RWPE1 (cell line): ENCODE measurements at places on chromosomes 2 and 18.

GRCh38 chr2:185208261-185208660 is 530.3 kb upstream of the FSIP2 start:
- DNase-seq = peak; percentile 8

DNA sequence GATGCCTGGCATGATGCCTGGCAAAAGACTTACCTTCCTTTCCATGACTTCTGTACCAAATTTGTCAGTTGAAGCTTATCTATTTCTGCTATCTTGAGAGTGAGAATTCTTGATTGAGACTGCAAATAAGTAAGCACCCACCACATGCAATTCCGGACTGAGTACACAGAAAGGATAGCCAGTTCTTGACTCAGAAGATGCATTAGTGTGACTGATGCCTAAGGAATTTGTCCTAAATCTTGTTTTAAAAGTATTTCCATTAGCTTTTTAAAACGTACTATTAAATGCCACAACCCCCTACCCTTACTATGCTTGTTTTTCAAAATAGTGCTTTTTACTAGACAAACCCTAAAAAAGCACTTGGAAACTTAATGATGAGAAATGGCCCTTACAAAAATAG is 545 bp downstream of the MPP4 start:
- peak; percentile 50 for DNase-seq

DNA sequence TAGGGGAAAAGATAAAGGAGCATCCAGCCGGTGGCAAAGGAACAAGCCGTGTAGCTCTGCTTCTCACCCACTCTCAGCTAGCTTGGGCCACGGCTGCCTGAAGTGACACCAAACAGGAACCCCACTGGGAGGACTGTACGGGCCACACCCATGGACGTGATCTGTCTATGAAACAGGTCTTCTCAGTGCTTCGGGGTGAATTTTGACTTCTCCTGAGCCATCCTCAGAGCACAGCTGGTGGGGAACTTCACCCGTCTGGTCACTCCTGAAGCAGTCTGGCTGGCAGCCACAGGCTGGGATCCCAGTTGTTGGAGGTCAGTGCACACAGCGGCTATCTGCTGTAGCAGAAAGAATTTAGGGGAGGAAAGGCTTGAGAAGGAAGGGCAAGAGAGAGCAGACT is 223.8 kb downstream of the FAM210A start:
- no peak for DNase-seq

GRCh38 chr2:143420313-143420712 is 291.1 kb downstream of the ARHGAP15 start:
- no peak for DNase-seq

DNA sequence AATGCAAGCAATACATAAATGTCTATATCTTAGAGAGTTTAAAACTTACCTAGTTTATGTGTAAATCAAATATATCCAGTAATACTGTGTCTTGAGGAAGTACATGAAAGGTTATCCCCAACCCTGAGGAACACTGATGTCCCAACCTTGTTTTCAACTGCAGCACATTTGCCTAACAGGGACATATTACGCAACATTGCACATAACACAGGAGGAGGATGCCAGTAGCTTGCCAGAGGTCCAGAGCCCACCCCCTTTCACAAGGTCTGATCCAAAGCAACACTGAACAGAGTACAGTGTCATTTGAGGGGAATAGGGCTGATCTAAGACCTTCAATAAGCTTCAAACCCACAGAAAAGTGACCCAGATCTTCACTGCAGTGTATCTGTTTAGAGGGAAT is 678.5 kb downstream of the ARHGAP15 start:
- no peak for DNase-seq

GRCh38 chr2:65026154-65026553 is 30.1 kb upstream of the CEP68 start:
- no peak for DNase-seq
